ENCODE measurements at places on chromosomes 5 and 9.
A peak's percentile ranks its signal among the peaks of the same experiment; 100 is the strongest.

GRCh38 chr9:19200229-19200628 lies 30.3 kb upstream of the DENND4C start:
- H3K4me1 ChIP-seq = peaks cover 15% of the 10 kb centered on the region
- H3K36me3 ChIP-seq = no peaks in the 10 kb centered on the region
- H3K27ac ChIP-seq = no peak overlapping the region
- no peaks in the 10 kb centered on the region for H3K27me3 ChIP-seq
- no peak for DNase-seq

DNA sequence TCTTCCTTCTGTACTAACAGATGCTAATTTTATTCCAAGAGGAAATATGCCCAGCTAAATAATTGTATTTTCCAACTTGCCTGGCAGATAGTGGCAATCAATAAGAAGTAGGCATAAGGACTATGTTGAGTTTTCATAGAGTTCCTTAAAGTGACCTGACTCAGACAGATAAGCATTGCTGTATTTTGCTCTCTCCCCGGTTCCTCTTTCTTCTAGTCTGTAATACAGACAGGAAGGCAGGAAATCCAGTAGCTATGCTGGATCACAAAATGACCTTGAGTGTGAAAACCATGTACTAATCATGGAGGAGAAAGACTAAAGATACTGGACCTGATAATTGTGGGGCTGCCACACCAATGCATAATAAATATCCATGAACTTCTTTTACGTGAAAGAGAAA lies 701.7 kb downstream of the CETN3 start:
- no peaks in the 10 kb centered on the region for H3K27me3 ChIP-seq
- H3K4me1 ChIP-seq = no peaks in the 10 kb centered on the region
- no peak overlapping the region for H3K4me3 ChIP-seq
- H3K36me3 ChIP-seq = no peaks in the 10 kb centered on the region

DNA sequence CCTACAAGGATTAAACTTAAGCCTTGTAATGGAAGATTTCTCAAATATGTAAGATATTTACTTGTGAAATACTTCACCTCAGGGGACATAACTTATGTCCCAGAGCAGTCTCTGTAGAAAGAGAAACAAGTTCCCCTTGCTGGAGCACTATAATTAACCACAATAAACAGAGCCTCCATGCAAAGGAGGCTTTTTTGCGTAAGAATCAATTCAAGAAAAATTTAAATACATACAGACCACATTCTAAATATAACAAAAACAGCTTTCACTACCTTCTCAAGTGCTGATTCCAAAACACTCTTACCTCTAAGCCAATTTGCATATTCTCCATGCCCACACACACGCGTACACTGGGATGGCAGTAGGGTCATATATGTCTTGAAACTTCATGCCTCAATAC lies 30.7 kb upstream of the CCNB1 start:
- no peaks in the 10 kb centered on the region for H3K27me3 ChIP-seq
- DNase-seq = no peak
- peaks cover 3% of the 10 kb centered on the region for H3K4me1 ChIP-seq
- no peak overlapping the region for H3K27ac ChIP-seq

GRCh38 chr5:166497496-166498104 lies 1793.8 kb upstream of the WWC1 start:
- no peaks in the 10 kb centered on the region for H3K4me1 ChIP-seq
- no peak overlapping the region for H3K27ac ChIP-seq
- no peak overlapping the region for H3K4me3 ChIP-seq

DNA sequence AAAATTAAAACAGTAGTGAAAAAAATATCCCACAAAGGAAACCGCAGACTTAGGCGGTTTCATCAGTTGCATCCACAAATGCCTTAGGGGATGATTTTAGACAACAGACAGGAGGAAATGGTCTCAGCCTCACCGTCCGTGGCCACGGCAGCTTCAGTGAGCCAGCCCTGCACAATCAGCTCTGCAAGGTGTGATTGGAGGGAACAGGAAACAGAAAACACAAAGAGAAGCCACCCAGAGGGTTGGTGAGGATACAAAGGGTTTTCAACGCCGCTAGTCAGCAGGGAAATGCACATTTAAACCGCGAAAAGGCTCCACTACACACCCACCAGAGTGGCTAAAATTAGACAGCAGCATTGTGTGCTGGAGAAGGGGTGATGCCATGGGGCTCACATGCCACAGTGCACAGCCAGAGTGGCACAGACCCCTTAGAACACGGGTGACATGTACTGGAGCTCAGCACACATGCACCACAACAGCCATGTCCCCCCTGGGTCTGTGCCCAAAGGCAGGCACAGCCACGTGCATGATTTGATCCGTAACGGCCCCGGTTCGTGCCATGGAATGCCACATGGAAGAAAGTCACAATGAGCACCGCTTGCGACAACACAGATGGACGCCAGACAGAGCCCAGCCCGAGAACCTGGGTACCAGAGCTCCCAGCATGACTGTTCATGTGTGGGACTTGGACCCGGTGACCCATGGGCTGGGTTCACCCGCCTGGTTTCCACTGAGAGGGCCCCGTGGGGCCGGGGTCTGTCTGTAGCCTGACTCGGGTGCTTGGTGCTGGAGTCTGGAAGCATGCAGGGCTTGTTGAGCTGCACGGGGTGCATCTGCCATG lies 18.3 kb upstream of the TERT start:
- H3K36me3 ChIP-seq = peaks cover 29% of the 10 kb centered on the region
- peak; percentile 68 for DNase-seq
- peaks cover 61% of the 10 kb centered on the region for H3K4me1 ChIP-seq
- peak overlapping the region; percentile 57 for H3K27ac ChIP-seq

- no peaks in the 10 kb centered on the region for H3K27me3 ChIP-seq
- no peak overlapping the region for H3K27ac ChIP-seq
- no peaks in the 10 kb centered on the region for H3K36me3 ChIP-seq
- H3K4me1 ChIP-seq = no peaks in the 10 kb centered on the region
- no peak for DNase-seq
- no peak overlapping the region for H3K4me3 ChIP-seq
These were observed 236.2 kb upstream of the ADRA1B start for GRCh38 chr5:159680095-159680494.

DNA sequence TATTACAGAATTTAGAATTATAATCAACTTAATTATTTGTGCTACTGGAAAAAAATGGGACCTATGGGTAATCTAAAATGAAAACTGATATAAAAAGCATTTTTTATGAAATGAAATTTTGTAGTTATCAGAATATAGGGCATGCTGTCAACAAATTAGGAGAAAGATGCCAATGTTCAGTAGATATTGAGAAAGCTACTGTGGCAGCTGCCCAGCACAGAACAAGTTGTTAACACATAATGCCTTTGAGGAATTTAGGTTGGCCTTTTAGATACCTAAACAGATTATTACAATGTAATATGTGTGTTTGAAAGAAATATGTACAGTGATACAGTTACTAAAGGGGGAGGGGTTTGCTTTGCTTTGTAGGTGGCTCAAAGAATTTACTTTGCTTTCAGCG lies 54.1 kb downstream of the PPIC start:
- no peak for DNase-seq
- H3K36me3 ChIP-seq = no peaks in the 10 kb centered on the region
- no peak overlapping the region for H3K27ac ChIP-seq

- H3K27me3 ChIP-seq = no peaks in the 10 kb centered on the region
- DNase-seq = no peak
- H3K36me3 ChIP-seq = no peaks in the 10 kb centered on the region
- peaks cover 1% of the 10 kb centered on the region for H3K4me1 ChIP-seq
- no peak overlapping the region for H3K4me3 ChIP-seq
These were observed 686.5 kb upstream of the DMAC1 start for GRCh38 chr9:8486095-8486494.

DNA sequence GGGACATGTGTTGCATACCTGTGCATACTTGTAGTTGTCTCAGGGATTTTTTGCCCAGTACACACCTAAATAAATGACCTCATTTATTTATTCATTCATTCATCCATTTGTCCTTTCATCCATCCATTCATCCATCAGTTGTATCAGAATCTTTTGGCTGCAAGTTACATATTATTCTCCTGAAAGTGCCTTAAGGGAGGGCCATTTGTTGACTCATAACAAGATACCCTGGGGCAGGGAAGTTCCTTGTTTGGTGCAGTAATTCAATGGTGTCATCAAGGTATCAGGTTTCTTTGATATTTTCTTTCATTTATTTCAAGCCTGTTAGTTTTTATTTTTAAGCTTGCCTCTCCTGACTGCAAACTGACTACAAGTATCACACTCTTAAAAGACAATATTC lies 597.9 kb upstream of the TLE4 start:
- H3K4me1 ChIP-seq = no peaks in the 10 kb centered on the region
- H3K27me3 ChIP-seq = no peaks in the 10 kb centered on the region
- DNase-seq = no peak
- no peak overlapping the region for H3K27ac ChIP-seq

GRCh38 chr9:5375091-5375490 lies 35.4 kb upstream of the RLN1 start:
- no peak for DNase-seq
- peaks cover 17% of the 10 kb centered on the region for H3K4me1 ChIP-seq
- H3K4me3 ChIP-seq = no peak overlapping the region
- H3K27me3 ChIP-seq = no peaks in the 10 kb centered on the region

GRCh38 chr5:138874241-138874640 lies 894 bp downstream of the LRRTM2 start:
- peaks cover 16% of the 10 kb centered on the region for H3K27me3 ChIP-seq
- no peak overlapping the region for H3K4me3 ChIP-seq
- H3K36me3 ChIP-seq = no peaks in the 10 kb centered on the region

GRCh38 chr5:96067894-96068614 lies 106.4 kb upstream of the ELL2 start:
- H3K4me3 ChIP-seq = peak overlapping the region; percentile 19
- peaks cover 74% of the 10 kb centered on the region for H3K4me1 ChIP-seq
- no peak for DNase-seq

GRCh38 chr5:142697356-142698255 lies 11.7 kb upstream of the FGF1 start:
- H3K27me3 ChIP-seq = peaks cover 6% of the 10 kb centered on the region
- no peaks in the 10 kb centered on the region for H3K36me3 ChIP-seq
- peaks cover 3% of the 10 kb centered on the region for H3K4me1 ChIP-seq
- no peak for DNase-seq
- H3K4me3 ChIP-seq = no peak overlapping the region

- DNase-seq = no peak
- no peak overlapping the region for H3K4me3 ChIP-seq
- no peaks in the 10 kb centered on the region for H3K36me3 ChIP-seq
- peaks cover 6% of the 10 kb centered on the region for H3K27me3 ChIP-seq
- H3K27ac ChIP-seq = no peak overlapping the region
These were observed 26.3 kb downstream of the SPZ1 start for GRCh38 chr5:80346055-80346454.

GRCh38 chr9:76573905-76574760 lies 115.2 kb downstream of the GCNT1 start:
- DNase-seq = no peak
- peaks cover 41% of the 10 kb centered on the region for H3K4me1 ChIP-seq
- H3K36me3 ChIP-seq = no peaks in the 10 kb centered on the region
- no peaks in the 10 kb centered on the region for H3K27me3 ChIP-seq
- H3K4me3 ChIP-seq = no peak overlapping the region

DNA sequence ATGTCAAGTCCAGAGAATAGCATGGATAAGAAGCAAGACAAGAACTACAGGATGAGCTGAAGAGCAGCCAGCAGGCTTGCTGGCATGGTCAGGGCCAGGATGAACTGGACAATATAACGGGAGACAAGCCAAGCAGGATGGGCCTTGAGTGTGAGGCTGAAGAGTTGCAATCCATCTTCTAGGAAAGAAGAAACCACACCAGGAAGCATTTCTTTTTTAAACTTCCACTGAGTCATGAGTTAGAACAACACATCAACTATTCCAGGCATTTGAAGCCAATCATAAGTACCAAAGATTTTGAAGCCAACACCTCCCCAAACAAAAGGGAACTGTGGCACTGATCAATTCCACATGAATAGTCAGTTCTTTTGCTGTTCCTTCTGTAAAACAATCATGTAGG lies 27.3 kb downstream of the SLC31A2 start:
- no peak overlapping the region for H3K27ac ChIP-seq
- H3K4me3 ChIP-seq = no peak overlapping the region
- no peaks in the 10 kb centered on the region for H3K27me3 ChIP-seq
- DNase-seq = no peak
- peaks cover 85% of the 10 kb centered on the region for H3K36me3 ChIP-seq

DNA sequence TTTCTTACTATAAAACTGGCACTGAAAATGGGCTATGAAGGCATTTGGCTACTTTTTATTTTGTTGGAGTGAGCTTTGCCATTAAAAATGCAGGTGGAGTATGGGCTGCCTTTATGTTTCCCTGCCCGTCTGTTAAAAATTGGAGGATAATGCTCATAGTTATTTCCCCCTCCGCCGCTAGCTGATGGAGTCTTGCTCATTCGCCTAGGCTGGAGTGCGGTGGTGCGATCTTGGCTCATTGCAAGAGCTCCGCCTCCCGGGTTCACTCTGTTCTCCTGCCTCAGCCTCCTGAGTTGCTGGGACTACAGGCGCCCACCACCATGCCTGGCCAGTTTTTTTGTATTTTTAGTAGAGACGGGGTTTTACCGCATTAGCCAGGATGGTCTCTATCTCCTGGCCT lies 8.6 kb downstream of the G3BP1 start:
- H3K4me1 ChIP-seq = peaks cover 52% of the 10 kb centered on the region
- H3K36me3 ChIP-seq = peaks cover 51% of the 10 kb centered on the region
- no peaks in the 10 kb centered on the region for H3K27me3 ChIP-seq
- H3K4me3 ChIP-seq = no peak overlapping the region
- no peak overlapping the region for H3K27ac ChIP-seq
- DNase-seq = no peak

DNA sequence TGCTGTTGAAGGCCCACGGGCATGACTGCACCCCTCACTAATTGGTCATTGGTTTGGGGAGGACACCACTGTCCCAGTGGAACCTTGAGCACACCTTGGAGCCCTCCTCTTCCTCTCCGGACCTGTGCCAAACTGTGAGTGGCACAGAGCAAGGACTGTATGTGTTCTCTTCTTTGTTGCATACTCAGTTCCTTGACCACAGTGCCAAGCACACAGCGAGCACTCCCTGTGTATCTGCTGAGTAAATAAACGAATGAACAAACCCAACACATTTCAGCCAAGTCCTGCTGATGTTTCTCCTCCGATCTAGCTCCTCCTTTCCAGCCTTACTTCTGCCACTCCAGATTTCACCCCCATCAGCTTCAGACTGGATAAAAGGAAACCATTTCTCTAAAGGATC lies 2.7 kb upstream of the TRIM52 start:
- peak overlapping the region; percentile 23 for H3K4me3 ChIP-seq
- DNase-seq = no peak
- H3K27ac ChIP-seq = no peak overlapping the region
- H3K36me3 ChIP-seq = peaks cover 20% of the 10 kb centered on the region

DNA sequence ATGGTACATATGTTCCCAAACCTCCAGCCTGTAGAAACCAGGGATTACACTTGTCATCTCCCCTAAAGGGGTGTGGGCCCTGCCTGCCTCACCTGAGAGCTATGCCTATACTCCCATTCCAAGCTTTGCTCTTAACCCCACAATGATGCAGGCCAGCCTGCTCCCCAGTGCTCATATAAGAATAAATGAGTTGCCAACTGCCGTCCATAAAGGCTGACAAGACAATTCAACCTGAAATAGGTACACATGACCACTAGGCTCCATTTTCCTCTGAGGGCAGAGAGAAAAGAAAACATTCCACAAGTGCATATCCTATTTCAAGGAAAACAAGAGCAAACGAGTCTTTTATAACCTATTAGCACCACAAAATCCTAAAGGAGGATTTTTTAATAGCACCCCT lies 28.4 kb downstream of the SKP1 start:
- H3K27me3 ChIP-seq = no peaks in the 10 kb centered on the region
- peaks cover 13% of the 10 kb centered on the region for H3K4me1 ChIP-seq
- H3K36me3 ChIP-seq = peaks cover 61% of the 10 kb centered on the region
- H3K4me3 ChIP-seq = no peak overlapping the region
- peak overlapping the region; percentile 28 for H3K27ac ChIP-seq

Measured in activated T-helper 2 cell treated with anti-CD3 and anti-CD28 coated beads, Interferon-gamma antibody, Interleukin-2, Interleukin-4, amounts not matched to agents 10 μg/mL and 5 μg/mL and 100 μg/mL, durations not matched to agents 14 hours and 24 hours and 36 hours (primary cell).